Tongue (tissue), 3 donors: ENCODE measurements at places on chromosomes 3 and 15. TPM values are rescaled to one million over a fixed set of nuclear protein-coding genes. Genes with fewer than 3 reads are reported as not detected.

- no peak for DNase-seq
These were observed 13.1 kb downstream of the CHDH start for GRCh38 chr3:53833053-53833645.

CYP8B1 gene
- not detected for total RNA-seq

GRCh38 chr3:29677421-29677820 is 396.6 kb downstream of the RBMS3 start:
- DNase-seq = no peak

DNA sequence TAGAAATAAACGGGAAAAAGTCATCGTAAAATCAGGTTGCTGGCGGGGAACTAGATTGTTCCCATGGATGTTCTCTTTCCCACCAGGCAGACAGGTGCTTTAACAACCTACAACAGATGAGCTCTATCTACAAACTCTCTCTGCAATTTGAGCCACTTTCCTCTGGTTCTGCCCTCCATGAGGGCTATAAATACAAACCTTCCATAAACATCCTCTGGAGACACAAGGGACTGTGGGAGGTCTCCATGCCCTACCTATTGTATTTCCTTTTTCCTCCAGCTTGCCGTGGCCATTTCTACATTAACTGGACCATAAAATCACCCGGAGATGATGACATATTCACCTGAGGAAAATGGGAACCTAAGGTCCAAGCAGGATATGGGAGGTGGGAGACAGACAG is 151.1 kb downstream of the GABRB3 start:
- DNase-seq = no peak

DNA sequence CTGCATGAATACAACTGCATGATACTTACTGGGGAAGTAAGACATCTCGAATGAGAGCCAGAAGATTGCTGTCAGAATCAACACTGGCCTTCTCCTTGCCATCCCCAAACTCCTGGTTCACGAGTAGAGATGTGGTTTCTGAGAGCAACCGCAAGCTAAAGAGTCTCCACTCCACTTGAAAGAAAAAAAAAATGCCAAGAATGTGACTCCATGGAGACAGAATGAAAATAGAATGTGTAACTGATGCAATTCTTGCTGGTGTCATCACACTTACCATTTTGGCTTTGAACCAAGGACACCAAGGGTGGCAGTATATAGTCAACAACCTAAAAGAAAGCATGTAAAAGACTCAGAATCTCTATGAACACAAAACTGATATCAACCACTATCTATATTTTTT is 280.4 kb downstream of the ULK4 start:
- peak; percentile 35 for DNase-seq

GRCh38 chr3:186180891-186181481 is 72.1 kb upstream of the ETV5 start:
- DNase-seq = no peak

DNA sequence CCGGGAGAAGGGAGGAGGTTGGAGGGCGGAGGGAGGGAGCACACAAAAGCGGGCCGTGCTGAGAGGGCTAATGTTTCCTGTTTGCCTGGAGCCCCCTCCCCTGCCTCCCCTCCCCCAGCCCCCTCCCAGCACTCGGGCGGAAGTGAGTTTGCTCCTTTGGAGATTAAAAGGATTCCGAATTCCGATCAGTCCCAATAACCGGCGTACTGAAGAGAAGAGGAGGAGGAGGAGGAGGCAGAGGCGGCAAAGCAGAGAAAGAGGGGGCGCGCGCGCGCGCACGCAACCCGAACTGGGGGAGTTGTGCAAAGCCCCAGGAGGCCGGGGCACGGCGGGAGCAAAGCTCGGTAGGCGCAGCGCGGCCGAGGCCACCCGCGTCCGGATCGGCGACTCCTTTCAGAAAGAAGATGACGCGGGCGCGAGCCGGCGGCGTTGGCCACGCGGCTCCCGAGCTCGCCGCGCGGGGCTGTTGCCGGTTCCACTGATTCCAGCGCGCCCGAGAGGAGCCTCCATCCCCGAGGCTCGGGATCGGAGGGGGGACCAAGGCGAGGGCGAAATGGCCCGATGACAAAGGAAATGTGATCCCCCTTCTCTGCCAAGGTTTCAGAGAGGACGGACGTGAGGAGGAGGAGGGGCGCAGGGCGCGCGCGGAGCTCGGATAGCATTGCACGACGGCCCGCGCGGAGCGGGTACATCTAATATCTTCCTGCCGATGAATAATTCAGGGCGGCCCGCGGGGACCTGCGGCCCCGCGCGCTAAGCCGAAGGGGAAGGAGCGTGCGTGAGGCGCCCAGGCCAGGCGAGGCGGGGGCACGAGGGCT is 1.1 kb upstream of the TRIM71 start:
- DNase-seq = peak; percentile 40

GRCh38 chr3:177470197-177470941 is 273.1 kb upstream of the TBL1XR1 start:
- DNase-seq = peak; percentile 38

TUSC7 gene
- not detected for total RNA-seq

HRG gene
- not detected for total RNA-seq

RARRES1 gene
- 5.3 TPM for total RNA-seq
